ENCODE measurements at places on chromosomes 16 and 17.
A peak's percentile ranks its signal among the peaks of the same experiment; 100 is the strongest.

- DNase-seq, result no peak
Observed at GRCh38 chr17:42342242-42343008, 45.8 kb downstream of the STAT3 start.

DNA sequence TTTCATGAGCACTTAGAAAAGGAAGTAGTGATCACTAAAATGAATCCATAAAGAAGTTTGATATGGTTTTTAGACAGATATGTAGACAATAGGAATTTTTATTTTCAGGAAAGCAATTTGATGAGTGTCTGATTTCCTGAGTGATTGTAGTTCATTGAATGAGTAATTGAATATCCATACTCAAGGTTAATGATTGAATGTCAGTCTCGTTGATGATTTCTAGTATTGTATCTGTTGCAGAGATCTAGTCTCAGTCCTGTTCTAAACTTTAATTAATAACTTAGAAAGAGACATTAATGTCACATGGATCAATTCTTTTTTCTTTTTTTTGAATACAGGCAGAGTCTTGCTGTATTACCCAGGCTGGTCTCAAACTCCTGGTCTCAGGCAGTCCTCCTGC lies 78.3 kb downstream of the NLK start:
- no peak for DNase-seq

GRCh38 chr17:66675273-66675990 lies 159.5 kb upstream of the CACNG5 start:
- no peak for DNase-seq

DNA sequence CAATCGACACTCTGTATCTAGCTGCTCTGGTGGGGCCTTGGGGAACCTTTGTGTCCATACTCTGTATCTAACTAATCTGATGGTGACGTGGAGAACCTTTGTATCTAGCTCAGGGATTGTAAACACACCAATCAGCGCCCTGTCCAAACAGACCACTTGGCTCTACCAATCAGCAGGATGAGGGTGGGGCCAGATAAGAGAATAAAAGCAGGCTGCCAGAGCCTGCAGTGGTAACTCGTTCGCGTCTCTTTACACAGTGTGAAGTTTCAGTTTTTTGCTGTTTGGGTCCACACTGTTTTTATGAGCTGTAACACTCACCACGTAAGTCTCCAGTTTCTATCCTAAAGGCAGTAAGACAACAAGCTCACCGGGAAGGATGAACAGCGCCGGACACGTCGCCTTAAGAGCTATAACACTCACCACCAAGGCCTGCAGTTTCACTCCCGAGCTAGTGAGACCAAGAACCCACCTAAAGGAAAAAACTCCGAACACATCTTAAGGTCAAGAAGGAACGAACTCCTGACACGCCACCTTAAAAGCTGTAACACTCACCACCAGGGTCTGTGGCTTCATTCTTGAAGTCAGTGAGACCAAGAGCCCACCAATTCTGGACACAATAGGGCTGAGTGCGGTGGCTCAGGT lies 64.6 kb downstream of the KPNA2 start:
- DNase-seq, result no peak

DNA sequence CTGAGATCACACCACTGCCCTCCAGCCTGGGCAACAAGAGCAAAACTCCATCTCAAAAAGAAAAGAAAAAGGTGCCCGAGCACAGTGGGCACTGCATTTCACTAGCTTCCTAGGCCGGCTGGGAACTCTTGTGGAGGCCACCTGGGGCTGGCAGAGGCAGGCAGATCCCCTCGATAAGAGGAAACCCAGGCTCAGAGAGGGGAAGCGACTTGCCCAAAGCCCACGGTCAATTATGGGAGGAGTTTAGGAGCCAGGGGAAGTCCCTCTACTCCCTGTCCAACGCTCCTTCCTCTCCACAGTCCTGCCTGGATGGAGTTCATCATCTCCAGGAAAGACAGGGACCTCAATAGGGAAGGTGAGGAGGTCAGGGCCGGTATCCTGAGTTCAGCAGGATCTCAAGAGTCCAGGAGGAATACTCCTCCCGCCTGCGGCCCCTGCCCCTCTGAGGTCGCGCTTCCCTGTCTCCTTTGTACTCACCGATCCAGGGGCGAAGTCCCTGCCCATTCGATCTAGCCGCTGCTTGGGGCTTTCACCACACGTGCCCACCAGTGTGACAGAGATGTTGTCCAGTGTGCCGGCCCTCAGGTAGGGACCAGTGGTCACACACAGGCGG lies 841 bp downstream of the ALOXE3 start:
- DNase-seq, result no peak

DNA sequence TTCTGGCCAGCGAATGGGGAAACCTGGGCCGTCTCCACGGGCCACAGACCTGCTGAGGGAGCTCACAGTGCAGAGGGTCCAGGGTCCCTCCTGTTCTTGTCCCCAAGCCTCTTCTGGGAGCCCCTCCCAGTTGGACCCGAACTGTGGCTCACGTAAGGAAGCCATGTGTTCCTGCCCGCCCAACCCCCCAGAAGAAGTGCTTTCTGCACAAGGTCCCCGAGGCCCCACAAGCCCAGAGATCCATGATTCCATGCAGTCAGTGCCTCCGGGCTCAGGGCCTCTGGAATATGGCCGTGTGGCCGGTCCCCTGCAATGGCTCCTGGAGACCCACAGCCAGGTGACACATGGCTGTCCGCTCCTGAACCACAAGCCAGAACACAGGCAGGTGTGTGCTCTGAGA lies 272.4 kb downstream of the C16orf95 start:
- DNase-seq, result no peak

- DNase-seq, result no peak
Observed at GRCh38 chr16:27452569-27453493, 50.9 kb downstream of the IL21R start.

GRCh38 chr16:84868829-84869472 lies 49.2 kb downstream of the CRISPLD2 start:
- peak; percentile 19 for DNase-seq

DNA sequence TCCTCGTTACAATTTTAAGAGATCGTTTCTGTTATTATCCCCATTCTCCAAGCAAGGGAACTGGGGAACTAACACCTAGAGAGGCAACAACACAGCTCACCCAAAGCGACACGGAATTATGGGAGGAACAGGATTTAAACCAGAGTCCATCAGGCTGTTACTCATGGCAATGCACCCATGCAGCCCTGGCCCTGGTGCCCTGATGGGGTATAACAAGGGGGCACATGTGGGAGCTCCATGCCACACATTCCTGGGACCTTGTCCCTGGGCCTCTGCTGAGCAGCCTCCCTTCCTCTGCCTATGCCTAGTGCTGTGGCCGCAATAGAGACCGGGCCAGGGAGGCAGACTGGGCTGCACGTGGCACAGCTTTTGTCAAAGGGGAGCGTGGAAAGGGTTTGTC lies 13.3 kb upstream of the RCVRN start:
- no peak for DNase-seq

- peak; percentile 53 for DNase-seq
Observed at GRCh38 chr17:61402978-61403800, 3.5 kb downstream of the TBX2 start.

GRCh38 chr16:51141106-51141505 lies 10.0 kb downstream of the SALL1 start:
- no peak for DNase-seq

GRCh38 chr16:57969451-57970123 lies 1.3 kb downstream of the CNGB1 start:
- no peak for DNase-seq

DNA sequence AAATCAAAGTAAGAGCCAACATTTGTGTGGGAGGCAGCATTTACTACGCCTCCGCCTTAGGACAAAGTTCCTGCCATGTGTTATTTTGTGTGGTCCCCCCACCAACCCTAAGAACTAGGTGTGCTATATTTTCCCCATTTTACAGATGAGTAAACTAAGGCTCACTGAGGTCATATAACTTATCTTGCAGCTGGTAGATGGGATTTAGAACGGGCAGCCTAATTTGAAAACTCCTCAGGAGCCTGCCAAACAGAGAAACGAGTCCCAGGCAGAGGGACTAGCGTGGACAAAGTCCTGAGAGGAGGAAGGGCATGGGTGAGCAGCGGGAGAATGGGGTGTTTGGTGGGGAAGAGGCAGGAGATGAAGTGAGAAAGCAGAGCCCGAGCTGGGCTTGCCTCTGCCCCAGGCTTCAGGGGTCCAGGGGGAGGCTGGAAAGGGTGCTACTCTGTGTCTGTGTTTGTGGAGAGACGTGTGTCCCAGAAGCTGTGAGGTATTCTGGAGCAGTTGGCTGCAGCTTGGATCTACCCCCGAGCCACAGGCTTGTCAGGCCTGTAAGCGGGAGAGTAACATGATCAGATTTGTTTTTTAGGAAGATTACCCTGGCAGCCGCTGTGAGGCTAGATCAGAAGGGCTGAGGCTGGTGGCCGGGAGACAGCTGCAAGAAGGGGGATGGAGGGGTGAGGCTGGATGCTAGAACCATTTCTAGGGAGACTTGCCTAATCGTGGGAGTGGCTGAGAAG lies 5.0 kb downstream of the MLLT6 start:
- no peak for DNase-seq

GRCh38 chr16:66908116-66908515 lies 10.6 kb downstream of the CDH16 start:
- DNase-seq, result peak; percentile 11

DNA sequence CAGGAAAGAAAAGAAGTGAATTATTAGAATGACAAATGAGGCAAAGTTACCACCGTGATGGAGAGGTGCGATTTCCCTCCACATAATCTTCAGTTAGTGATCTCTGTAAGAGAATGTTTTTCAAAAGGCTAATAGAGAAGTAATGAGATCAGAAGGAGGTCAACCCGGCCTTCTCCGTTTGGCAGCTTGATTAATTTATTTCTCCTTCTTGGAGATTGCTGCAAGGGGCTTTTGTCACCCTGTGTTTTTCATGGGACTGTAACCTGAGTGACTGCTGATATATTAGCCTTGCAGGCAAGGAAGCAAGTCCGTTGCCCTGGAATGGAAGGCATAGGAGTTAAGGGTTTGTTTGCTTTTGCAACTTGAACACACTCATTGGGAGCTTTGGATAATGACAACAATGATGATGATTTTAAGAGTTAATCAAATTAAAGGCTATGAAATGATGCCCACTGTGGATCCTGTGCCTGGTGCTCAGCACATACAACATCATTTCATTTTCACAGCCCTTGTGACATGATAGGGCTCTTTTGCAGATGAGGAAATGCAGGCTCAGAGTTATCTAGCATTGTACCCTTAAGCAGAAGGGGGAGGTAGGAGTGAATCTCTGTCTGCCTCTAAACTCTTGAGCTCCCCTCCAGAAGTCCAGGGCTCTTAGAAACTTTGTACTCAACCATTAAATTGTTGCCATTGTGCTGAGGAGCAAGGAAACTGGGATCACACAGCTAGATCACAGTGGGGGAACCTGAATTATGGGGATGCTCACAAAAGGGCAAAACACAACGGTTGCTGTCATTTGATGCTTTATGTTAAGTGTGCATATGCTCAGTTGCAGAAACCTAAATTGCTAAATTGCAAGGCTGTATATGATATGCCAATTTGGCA lies 226.3 kb downstream of the WWOX start:
- DNase-seq, result no peak

GRCh38 chr17:83080579-83080857 lies 1.1 kb downstream of the METRNL start:
- no peak for DNase-seq

- DNase-seq, result no peak
Observed at GRCh38 chr16:81107511-81107910, 11.3 kb upstream of the GCSH start.

GRCh38 chr16:314795-315299 lies 31.9 kb downstream of the PDIA2 start:
- no peak for DNase-seq

DNA sequence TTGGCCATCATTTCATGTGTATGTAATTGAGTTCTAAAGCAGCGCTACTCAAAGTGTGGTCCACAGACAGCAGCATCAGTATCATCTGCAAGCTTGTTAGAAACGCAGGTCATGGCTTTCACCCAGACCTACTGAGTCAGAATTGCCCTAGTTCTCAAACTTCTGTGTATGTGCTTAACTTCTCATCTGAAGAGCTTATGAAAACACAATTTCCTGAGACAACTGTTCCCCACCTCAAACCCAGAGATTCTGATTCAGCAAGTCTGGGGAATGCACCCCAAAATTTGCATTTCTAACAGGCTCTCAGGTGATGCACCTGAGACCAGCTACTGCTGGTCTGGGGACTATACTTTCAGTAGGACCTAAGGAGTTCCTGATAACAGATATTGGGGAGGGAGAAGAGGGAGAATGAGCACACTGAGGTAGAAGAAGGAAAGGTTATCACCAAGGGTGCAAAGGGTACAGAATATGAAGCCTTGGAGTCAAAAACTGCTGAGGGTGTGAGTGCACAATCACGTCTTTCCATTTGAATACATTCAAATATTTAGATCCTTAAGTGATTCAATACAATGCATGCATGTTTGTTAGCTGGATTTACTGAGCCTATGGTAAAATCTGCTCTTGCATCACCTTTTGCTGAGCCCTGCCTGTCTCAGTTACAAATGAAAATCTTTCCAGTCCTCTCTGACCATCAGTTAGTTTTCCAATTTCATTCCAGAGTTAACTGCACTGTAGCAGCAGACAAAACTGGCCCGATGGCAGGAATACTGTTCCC lies 29.2 kb upstream of the SKAP1 start:
- no peak for DNase-seq

- no peak for DNase-seq
Observed at GRCh38 chr16:89667633-89668032, 10.0 kb downstream of the SPATA33 start.

- no peak for DNase-seq
Observed at GRCh38 chr16:49844359-49844758, 11.6 kb downstream of the ZNF423 start.

GRCh38 chr17:35491417-35491816 lies 42.9 kb upstream of the SLFN13 start:
- no peak for DNase-seq

GRCh38 chr17:17763734-17764133 lies 73.1 kb downstream of the SREBF1 start:
- no peak for DNase-seq

DNA sequence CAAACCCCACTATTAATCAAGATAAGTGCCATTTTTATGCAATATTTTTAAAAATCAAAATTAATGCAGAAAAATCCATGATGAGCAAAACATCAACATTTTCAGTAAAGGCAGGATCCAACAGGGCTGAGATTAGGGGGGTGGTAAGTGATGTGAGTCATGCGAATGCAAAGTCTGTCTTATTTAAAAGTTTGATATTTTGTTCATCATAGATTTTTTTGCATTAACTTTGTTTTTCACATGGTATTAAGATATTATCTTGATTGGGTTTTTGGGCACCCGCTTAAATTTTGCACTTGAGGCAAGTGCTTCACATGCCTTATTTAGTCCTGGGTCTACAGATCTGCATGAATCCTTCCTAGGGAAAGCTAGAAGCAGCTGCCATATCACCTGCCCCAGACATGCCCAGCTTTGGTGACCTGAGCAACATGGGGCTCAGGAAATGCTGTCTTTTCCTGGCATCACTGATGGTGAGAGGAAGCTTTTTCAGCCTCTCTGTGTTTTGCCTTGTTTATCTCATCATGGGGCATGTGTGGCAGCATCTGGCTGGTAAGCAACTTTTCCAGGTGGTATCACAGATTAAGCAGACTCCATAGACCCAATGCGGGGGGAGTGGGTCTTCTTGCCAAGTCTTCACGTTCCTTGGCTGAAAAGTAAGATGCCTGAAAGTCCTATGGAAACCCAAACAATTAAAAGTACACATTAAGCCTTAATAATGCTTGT lies 57.6 kb upstream of the NFAT5 start:
- DNase-seq, result no peak

GRCh38 chr16:3007957-3008689 lies 4.6 kb upstream of the CLDN9 start:
- no peak for DNase-seq

Measured in left ventricle myocardium superior (tissue), 1 donor.